ENCODE measurements at places on chromosomes 6 and 20. TPM values are rescaled to one million over a fixed set of nuclear protein-coding genes. Genes with fewer than 3 reads are reported as not detected.

- no peak for DNase-seq
Measured at GRCh38 chr20:58453391-58453790, 61.8 kb downstream of the APCDD1L start.

DNA sequence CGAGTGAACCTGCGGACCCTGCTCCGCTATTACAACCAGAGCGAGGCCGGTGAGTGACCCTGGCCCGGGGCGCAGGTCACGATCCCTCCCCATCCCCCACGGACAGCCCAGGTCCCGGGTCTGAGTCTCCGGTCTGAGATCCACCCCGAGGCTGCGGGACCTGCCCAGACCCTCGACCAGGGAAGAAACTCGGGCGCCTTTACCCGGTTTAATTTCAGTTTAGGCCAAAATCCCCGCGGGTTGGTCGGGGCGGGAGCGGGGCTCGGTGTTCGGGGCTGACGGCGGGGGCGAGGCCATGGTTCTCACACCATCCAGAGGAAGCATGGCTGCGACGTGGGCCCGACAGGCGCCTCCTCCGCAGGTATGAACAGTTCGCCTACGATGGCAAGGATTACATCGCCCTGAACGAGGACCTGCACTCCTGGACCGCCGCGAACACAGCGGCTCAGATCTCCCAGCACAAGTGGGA, 46.9 kb upstream of the TRIM26 start:
- DNase-seq, result peak; percentile 48

- no peak for DNase-seq
Measured at GRCh38 chr6:125918681-125919566, 37.6 kb upstream of the HINT3 start.

DNA sequence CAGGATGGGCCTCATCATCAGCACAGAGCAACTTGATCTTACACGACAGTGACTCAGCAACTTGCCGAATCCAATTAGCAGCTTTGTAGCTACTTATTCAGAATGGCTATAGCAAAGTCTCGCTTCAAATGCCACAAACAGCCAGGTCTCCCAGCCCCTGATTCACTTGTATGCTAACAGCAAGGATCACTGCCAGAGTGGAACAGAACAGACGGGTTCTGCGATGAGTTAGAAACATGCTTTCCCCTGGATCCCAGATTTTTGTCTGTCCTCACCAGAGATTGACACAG, 254.4 kb downstream of the NRN1 start:
- DNase-seq, result no peak

GRCh38 chr20:896501-897025, 19.6 kb downstream of the ANGPT4 start:
- DNase-seq, result no peak

DNA sequence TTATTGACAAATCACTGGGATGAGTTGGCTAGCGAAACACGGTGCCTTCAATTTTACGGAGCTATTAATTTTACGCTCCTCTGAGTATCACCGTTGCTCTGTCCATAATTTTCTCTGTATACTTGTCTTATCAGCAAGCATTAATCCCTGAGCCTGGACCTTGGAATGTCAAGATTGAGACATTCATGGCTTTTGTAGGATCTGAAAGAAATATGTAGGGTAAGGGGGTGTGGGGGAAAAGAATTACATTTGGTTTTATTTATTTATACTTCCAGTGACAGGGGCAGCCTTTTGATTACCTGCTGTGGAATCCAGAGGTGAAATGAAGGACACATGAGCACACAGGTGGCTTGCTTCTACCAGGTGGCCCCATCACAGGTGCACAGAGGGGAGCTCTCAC, 46.6 kb downstream of the DTD1 start:
- DNase-seq, result no peak

DNA sequence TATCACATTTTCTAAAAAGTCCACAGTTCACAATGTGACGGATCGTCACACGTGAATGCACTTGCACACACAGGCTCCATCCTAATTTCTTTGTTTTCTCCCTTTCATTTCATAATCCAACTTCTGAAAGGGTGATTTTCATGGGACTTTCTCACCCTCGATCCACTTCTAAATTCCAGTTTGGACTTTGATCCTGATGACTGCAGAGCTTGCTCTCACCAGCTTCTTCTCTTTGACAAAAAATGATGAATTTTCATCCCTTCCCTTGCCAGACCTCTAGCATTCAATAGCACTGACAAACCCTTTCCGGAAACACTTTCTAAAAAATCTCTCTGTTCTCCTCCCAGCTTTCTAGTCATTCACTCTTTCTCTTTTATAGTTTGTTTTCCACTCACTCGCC, 341.2 kb downstream of the SYNE1 start:
- DNase-seq, result no peak

DNA sequence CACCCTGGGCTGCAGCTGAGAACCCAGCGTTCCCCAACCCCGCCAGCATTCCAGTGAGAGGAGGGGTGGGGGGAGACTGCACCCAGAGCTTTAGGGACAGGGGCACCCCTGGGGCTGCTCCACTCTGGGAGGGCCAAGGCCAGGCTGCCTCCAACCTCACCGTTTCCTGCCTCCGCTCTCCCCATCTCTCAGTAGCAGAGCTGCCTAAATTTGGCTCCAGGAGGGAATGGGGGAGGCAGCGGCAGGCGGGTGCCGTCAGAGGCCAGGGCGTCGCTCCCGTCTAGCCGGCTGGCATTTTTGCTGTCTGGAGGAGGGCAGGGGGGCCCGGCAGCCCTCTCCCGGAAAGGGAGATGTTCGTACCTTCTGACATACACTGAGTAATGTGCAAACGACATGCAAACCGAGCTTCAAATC, 46.6 kb downstream of the NOL4L start:
- DNase-seq, result peak; percentile 62

GRCh38 chr20:9457136-9457535, 57.3 kb upstream of the LAMP5 start:
- no peak for DNase-seq

DNA sequence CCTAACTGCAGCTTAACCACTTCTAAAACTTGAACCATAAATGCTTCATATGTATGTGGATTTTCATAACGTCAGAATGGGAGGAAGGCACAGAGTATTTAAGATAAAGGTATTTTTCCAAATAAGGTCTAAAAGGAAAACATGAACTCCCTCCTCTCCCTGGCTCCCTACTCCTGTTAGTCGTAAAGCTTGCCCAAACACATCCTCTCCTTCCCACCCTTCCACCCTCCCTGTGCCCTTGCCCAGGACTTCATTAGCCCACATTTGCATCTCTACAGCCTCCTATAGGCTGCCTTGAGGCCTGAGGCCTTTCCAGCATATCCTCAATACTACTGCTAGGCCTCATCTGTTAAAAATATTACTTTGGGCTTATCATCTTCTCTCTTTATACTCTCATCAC, 17.1 kb upstream of the SMIM13 start:
- DNase-seq, result no peak

DNA sequence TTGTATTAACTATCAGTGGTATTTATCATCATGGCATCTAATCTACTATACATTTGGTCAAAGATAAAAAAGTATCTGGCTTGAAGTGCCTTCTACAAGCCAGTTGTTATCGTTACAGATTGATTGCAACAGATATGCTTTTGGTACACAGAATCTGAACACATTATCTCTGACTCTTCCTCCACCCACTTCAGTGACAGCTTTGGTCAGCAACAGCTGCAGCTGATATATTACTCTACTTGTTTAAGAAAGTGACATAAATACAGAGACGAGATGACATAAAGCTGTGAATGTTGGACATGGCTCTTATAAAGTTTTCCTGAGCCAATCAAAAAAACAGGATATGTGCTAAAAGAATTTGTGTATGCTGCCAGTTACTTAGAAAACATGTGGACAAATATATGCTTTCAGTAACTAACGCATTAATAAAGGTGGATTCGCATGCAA, 77.6 kb downstream of the HIVEP2 start:
- DNase-seq, result no peak

DNA sequence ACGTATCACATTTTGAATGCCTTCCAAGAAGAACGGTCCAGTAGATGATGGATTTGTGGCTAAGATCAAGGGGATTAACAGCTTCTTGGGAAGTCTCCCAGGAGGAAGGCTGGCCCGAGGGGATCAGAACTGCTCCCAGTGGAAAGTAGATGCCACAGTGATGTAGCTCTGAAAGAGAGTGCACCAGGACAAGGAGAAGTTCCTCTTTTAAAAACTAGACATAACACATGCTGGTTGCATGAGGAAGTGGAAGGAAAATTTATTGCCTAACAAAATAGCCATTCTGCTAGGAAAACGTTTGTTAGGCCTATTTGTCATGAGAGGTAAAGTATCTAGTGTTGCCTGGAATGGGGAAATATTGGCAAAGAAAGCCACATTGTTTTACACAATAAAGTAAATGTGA, 87.8 kb downstream of the CDH26 start:
- no peak for DNase-seq

The DEFB132 gene
- total RNA-seq, result not detected

The C4B gene
- total RNA-seq, result 5.7 TPM

The ZBTB46 gene
- total RNA-seq, result 0.25 TPM

The GRM1 gene
- not detected for total RNA-seq

The OXT gene
- total RNA-seq, result 0.68 TPM

The ERVFRD-1 gene
- not detected for total RNA-seq

Measured in activated naive CD8-positive, alpha-beta T cell treated with anti-CD3 and anti-CD28 coated beads, Interleukin-2, amount 10 ng/mL, durations not matched to agents 7 days and 5 days (primary cell).